ENCODE measurements at places on chromosomes 7 and 10.

DNA sequence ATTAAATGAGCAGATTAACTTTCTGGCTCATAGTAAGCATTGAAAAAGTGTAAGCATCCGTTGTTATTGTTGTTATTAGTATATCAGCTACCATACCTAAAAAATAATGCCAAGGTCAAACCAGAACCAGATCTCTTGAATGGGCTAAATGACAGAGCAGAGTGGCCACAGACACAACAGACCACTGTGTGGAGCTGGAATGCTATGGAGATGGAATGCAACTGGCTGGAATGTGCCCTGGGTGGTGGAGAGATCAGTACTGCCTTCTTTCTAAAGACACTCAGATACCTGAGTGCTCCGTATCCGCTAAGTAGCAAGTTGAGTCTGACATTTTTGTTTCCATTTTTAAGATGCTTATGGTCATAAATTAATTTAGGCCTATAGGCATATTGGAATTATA, 20.5 kb upstream of the DNAJB12 start:
- DNase-seq = no peak

- no peak for DNase-seq
Measured at GRCh38 chr10:95830044-95830443, 74.1 kb downstream of the ENTPD1 start.

- DNase-seq = no peak
Measured at GRCh38 chr7:127066974-127067373, 185.8 kb downstream of the GRM8 start.

- no peak for DNase-seq
Measured at GRCh38 chr7:118082506-118082905, 101.5 kb upstream of the LSM8 start.

DNA sequence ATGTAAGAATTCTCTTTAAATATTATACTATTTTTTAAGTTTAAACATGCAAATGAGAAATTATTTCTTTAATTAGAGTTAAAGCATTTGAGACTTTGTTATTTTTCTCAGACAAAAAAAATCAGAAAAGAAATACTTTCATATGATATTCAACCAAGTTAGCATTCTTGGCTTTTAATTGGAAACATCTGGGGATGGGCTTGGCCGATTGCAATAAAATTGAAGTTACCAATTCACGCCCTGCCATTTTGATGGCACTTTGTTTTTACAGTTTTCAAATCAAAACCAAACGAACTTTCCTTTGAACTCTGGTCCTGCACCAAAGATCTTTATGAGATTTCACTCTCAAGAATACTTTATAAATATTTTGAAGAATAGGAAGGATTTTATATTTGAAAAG, 127.7 kb downstream of the ATE1 start:
- no peak for DNase-seq

GRCh38 chr10:43647576-43647975, 1.1 kb downstream of the ZNF32 start:
- no peak for DNase-seq

DNA sequence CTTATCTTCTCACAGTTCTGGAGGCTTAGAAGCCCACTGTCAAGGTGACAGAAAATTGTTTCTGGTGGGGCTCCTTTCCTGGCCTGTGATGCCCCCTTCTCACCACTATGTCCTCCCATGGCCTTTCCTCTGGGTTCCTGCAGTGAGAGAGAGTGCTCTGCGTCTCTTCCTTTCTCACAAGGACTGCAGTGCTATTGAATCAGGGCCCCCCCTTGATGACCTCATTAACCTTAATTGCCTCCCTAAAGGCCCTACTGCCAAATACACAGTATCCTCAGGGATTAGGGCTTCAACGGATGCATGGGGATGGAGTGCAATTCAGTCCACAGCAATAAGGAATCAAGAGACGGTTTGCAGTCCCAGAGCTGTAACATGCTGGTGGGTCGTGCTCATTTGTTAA, 82.0 kb upstream of the GRB10 start:
- no peak for DNase-seq

- DNase-seq = no peak
Measured at GRCh38 chr10:97607095-97607636, 17.6 kb downstream of the C10orf62 start.

DNA sequence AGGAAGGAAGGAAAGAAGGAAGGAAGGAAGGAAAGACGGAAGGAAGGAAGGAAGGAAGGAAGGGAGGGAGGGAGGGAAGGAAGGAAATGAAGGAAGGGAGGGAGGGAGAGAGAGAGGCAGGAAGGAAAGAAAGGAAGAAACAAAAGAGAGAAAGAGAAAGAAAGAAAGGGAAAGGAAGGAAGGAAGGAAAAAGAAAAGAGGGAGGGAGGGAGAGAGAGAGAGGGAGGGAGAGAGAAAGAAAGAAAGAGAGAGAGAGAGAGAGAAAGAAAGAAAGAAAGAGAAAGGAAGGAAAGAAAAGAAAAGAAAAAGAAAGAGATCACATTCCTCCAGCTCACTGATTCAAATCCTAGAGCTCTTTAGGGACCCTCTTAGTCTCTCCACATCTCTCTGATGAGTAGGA, 24.7 kb downstream of the ELN start:
- no peak for DNase-seq

Measured in stimulated activated CD4-positive, alpha-beta T cell treated with anti-CD3 and anti-CD28 coated beads, Interleukin-1b, Interleukin-23, amount 100 ng/mL, for 1 hour (primary cell).